ENCODE measurements at places on chromosomes 12 and 14. TPM values are rescaled to one million over a fixed set of nuclear protein-coding genes. Genes with fewer than 3 reads are reported as not detected.

DNA sequence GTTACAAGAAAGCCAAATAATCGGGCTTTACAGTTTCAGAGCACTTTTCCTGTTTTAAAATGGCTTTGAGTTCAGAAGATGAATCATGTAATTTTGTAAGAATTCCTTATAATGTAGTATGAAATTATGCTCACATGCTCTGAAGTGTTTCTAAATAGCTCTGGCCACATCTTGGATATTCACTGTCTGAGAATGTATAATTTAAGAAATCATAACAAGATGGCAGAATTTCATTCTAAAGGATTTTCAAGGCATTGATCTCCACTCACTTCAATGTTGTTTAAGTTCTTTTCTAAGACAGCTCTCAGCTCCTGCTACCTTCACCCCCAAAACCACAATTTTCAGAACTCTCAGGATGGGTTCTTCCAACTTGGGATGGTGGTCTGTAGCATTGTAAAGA, 180.1 kb downstream of the DACT1 start:
- H3K4me1 ChIP-seq, result no peaks in the 10 kb centered on the region
- H3K27ac ChIP-seq, result no peak overlapping the region
- no peaks in the 10 kb centered on the region for H3K36me3 ChIP-seq
- no peak overlapping the region for H3K4me3 ChIP-seq
- H3K27me3 ChIP-seq, result no peaks in the 10 kb centered on the region

DNA sequence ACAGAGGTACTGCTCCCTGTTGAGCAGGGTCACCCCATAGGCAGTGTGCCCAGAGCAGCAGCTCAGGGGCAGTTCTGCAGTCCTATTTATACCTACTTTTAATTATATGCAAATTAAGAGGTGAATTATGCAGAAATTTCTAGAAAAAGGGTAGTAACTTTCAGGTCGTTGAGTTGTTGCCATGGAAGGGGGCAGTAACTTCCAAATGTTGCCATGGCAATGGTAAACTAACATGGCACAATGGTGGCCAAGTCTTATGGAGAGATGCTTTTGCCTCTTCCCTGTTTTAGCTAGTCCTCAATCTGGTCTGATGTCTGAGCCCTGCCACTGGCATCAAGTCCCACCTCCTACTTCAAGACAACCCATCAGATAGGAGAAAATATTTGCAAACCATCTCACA, 30.4 kb upstream of the P2RX7 start:
- no peaks in the 10 kb centered on the region for H3K27me3 ChIP-seq
- H3K27ac ChIP-seq, result no peak overlapping the region
- H3K36me3 ChIP-seq, result no peaks in the 10 kb centered on the region
- H3K4me1 ChIP-seq, result no peaks in the 10 kb centered on the region
- no peak for DNase-seq
- H3K4me3 ChIP-seq, result no peak overlapping the region

- no peak overlapping the region for H3K27ac ChIP-seq
- H3K27me3 ChIP-seq, result no peaks in the 10 kb centered on the region
- no peaks in the 10 kb centered on the region for H3K4me1 ChIP-seq
- H3K36me3 ChIP-seq, result no peaks in the 10 kb centered on the region
- no peak for DNase-seq
- no peak overlapping the region for H3K4me3 ChIP-seq
Measured at GRCh38 chr14:65709576-65709975, 297.0 kb downstream of the FUT8 start.

- no peaks in the 10 kb centered on the region for H3K27me3 ChIP-seq
- peaks cover 9% of the 10 kb centered on the region for H3K4me1 ChIP-seq
- no peak for DNase-seq
- peak overlapping the region; percentile 15 for H3K4me3 ChIP-seq
Measured at GRCh38 chr14:103848175-103849077, 1.1 kb upstream of the PPP1R13B start.

- no peak for DNase-seq
- no peaks in the 10 kb centered on the region for H3K4me1 ChIP-seq
- no peaks in the 10 kb centered on the region for H3K36me3 ChIP-seq
- no peak overlapping the region for H3K27ac ChIP-seq
- no peak overlapping the region for H3K4me3 ChIP-seq
Measured at GRCh38 chr14:19801118-19801464, 2.5 kb upstream of the OR4N2 start.

DNA sequence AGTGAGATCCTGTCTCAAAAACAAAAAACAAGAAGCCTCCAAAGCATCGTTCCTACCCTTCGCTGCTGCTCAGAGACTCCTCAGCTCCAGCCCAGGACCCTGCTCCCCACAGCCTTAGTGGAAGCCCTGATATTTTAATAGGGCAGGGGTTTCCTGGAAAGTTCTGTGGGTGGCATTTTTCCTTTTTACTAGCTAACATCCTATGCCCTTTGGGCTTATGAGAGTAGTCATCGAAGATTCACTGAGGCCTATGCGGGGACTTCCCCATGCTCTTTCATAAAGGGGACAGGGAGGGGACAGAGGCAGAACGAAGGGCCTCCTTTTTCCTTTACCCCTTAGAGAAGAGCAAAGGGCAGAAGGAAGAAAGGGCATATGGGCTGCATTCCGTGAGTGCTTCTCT, 8.3 kb downstream of the LAG3 start:
- H3K4me1 ChIP-seq, result peaks cover 60% of the 10 kb centered on the region
- no peaks in the 10 kb centered on the region for H3K27me3 ChIP-seq
- DNase-seq, result no peak

- no peaks in the 10 kb centered on the region for H3K27me3 ChIP-seq
- no peaks in the 10 kb centered on the region for H3K36me3 ChIP-seq
- no peak overlapping the region for H3K4me3 ChIP-seq
- no peak overlapping the region for H3K27ac ChIP-seq
Measured at GRCh38 chr12:1680804-1681492, 9.9 kb upstream of the ADIPOR2 start.

GRCh38 chr12:106305376-106305775, 2.8 kb downstream of the TCP11L2 start:
- no peaks in the 10 kb centered on the region for H3K27me3 ChIP-seq
- peaks cover 64% of the 10 kb centered on the region for H3K4me1 ChIP-seq
- no peak overlapping the region for H3K27ac ChIP-seq
- no peak overlapping the region for H3K4me3 ChIP-seq

DNA sequence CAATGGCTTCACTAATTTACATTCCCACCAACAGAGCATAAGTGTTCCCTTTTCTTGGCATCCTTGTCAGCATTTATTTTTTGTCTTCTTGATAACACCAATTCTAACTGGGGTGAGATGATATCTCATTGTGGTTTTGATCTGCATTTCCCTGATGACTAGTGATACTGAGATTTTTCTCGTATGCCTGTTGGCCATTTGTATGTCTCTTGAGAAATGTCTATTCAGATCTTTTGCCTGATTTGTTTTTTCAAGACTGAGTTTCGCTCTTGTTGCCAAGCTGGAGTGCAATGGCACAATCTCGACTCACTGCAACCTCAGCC, 4.7 kb upstream of the PLD4 start:
- H3K4me3 ChIP-seq, result no peak overlapping the region
- H3K27ac ChIP-seq, result no peak overlapping the region
- H3K4me1 ChIP-seq, result no peaks in the 10 kb centered on the region

DNA sequence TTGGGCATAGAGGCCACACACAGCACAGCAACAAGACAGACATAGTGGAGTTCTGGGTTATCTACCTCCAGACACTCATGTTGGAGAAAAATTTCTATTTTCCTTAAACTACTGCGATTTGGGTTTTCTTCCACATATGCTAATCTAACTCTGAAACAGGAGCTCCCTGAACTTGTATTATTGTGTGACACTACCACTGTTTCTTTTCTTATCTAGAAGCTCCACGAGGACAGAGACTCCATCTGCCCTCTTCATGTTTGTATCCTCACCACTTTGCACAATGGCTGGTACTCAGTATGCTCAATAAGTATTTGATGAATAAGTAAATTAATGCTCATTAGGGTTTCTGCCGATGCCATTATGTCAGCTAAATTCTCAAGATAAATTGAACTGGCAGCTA, 218.6 kb downstream of the PAX9 start:
- no peak for DNase-seq
- no peak overlapping the region for H3K4me3 ChIP-seq
- H3K27me3 ChIP-seq, result no peaks in the 10 kb centered on the region
- H3K27ac ChIP-seq, result no peak overlapping the region
- H3K4me1 ChIP-seq, result no peaks in the 10 kb centered on the region

DNA sequence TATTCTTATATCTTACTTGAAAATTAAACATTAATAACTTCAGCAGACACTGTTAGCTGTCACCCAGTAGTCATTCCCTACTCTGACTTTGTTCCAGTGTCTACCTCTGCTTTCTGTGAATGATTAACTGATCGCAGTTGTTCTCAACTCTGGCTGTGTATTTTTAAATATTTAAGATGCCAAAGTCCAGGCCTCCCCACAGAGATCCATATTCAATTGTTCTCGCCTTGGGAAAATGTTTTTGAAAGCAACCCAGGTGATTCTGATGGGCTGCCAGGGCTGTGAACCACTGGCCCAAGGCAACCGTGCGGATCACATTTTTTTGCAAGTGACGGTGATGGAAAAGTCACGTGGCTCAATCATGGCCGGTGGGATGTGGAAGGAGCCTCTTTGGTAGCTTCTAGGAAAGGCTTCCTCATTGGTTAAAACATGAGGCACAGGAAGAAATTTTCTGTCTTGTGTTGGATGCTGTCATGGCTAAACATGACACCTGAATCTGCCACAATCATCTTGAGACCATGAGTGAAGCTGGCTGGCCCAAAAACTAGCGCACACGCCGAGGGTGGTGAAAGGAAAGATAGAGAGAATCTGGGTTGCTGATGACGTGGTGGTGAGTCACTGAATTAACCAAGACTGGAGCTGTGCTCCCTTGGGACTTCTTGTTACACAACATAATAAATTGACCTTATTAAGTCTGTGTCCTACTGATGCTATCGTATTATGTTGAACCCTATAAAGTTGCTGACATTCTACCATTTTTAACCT, 37.2 kb downstream of the RDH12 start:
- no peaks in the 10 kb centered on the region for H3K27me3 ChIP-seq
- peak; percentile 23 for DNase-seq
- H3K4me1 ChIP-seq, result no peaks in the 10 kb centered on the region
- no peak overlapping the region for H3K27ac ChIP-seq

DNA sequence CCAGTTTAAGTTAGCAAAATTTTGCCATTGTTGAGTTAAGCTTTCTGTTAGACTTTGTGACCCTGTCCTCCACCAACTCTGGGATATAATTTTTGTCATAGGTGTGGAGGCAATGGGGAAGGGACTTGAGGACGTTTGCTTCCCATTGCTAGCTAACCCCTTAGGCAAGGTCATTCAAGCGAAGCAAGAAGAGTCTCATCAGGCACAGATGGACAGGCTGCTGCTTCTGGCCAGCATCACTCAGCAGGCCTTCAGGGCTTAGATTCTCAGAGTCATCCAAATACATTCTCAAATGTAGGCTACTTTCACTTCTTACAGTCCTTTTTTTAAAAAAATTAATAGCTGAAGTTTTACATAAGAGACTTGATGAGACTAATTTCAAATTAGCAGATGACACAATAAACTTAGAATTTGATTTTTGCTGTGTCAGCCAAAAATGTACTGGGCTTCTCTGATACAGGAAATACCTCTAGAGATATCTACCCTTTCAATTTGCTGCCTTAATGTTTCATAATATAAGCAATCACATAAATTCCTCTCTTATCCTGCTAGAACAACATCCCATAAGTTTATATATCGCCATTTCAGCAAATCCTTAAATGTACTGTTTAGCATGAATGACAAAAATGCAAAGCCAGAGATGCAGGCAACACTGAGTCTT, 875.2 kb downstream of the FLRT2 start:
- DNase-seq, result no peak
- no peaks in the 10 kb centered on the region for H3K4me1 ChIP-seq
- H3K36me3 ChIP-seq, result no peaks in the 10 kb centered on the region
- H3K27ac ChIP-seq, result no peak overlapping the region

DNA sequence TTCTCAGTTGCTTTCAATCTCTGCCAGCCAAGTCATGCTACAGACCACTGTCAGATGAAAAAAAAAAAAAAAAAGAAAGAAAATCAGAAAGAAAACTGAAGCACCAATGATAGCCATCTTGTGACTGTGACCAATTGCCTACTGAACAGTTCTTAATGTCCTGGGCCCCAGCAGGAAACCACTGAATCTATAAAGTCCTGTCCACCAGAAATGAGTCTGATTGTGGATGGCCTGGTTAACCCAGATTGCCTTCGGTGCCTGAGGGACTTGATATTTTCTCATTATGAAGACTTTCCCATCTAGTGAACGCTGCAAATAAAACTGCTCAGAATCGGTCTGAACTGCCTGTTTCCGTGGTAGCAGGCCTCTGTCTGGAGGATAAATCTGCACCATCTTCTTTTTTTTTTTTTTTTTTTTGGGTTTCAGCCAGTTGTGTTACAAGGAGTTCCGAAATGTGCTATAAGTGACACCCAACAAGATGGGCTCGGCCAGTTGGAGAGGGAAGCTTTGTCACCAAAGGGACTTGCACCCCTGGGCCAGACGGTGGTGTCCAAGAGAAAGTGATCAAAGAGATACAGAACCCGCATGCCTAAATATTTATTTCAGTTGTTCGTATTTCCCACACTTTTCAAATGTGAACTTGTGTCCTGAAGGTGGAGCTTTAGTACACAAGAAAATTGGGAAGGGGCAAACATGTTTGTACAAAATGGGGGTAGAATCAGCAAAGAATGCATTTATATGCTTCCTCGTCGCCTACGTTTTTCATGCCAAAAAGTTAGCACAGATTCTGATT, 3.0 kb upstream of the PLXNC1 start:
- H3K27ac ChIP-seq, result no peak overlapping the region
- no peaks in the 10 kb centered on the region for H3K36me3 ChIP-seq
- no peaks in the 10 kb centered on the region for H3K27me3 ChIP-seq
- H3K4me3 ChIP-seq, result no peak overlapping the region
- H3K4me1 ChIP-seq, result peaks cover 6% of the 10 kb centered on the region
- DNase-seq, result no peak

GRCh38 chr12:38411426-38411825, 94.9 kb downstream of the ALG10B start:
- no peak overlapping the region for H3K4me3 ChIP-seq
- DNase-seq, result no peak
- H3K27me3 ChIP-seq, result no peaks in the 10 kb centered on the region
- H3K4me1 ChIP-seq, result no peaks in the 10 kb centered on the region
- H3K27ac ChIP-seq, result no peak overlapping the region

DNA sequence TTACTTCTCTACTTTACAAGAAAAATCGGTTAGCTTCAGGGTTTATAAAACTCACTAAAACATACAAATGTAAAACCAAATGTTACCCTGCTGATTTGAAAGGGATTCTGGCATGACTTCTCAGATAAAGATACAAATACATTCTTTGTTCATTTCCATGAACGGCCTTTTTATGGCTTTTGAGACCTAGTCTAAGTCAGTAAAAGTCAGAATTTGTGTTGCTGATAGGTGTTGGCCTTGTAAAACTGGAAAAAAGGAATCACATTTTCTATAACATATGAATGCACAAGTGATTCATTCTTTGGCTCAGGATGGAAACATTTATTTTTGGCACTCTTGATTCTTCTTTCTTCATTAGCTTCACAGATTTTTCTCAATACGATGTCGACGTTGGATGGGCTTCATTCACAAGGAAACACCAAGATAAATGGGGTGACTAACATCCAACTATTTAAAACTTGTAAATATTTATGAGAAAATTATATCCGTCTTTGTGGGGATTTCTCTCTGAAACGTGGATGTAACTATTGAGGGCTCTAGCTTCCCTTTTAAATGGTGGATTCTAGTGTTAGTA, 27.0 kb upstream of the CPM start:
- H3K36me3 ChIP-seq, result no peaks in the 10 kb centered on the region
- no peaks in the 10 kb centered on the region for H3K4me1 ChIP-seq
- H3K4me3 ChIP-seq, result no peak overlapping the region

GRCh38 chr12:56947633-56948456, 9.6 kb downstream of the RDH16 start:
- no peaks in the 10 kb centered on the region for H3K27me3 ChIP-seq
- no peak overlapping the region for H3K4me3 ChIP-seq

The ANO4 gene
- not detected for polyA plus RNA-seq

The TMEM117 gene
- 6.2 TPM for polyA plus RNA-seq

The CLEC12A gene
- polyA plus RNA-seq, result not detected

Measured in CD8-positive, alpha-beta memory T cell (primary cell).